GM12864 (cell line): ENCODE measurements at places on chromosomes 7 and 10.

- no peak for DNase-seq
These were observed 171.9 kb downstream of the NSUN6 start for GRCh38 chr10:18479502-18479901.

DNA sequence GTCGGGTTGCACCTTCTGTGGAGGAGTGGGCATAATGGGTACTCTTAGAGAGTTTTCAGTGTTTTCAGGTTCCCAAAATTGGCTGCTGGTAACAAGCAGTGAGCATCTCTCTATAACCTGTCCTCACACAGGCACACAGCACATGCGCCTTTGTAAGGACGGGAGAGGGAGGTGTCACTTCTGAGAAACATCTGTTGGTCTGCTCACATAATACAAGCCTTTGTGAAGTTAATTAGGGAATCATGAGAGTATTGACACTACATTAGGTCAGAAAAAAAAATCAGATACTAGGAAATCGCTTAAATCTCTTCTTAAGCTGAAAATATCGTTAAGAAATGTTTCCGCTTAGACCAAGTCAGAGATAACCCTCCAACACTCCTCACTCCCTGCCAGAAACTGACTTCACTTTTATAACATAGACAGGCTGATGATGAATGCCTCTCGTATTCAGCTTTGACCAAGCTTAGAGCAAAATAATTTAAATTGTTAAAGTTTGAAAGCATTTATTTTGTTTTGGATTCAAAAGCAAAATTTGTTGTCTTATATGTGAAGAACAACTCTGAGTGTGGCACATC lies 769.7 kb downstream of the TNS3 start:
- no peak for DNase-seq

DNA sequence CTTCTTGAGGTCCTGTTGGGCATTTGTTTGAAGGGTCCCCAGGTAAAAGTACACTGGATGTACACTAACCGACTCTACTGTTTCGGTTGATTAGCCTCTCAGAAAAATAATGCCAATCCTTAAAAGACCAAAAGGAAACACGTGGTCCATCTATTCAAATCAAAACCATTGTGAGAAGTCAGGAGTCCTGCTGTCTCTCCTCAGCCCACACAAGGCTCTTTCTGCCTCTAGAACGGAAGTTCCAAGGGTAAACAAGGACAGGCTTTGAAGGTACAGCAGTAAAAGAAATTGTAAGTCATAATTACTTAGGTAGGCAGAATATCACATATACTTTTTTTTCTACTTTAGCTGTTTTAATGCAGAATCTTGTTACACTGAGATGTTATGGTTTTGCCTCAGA lies 71.7 kb upstream of the TPK1 start:
- peak; percentile 13 for DNase-seq

DNA sequence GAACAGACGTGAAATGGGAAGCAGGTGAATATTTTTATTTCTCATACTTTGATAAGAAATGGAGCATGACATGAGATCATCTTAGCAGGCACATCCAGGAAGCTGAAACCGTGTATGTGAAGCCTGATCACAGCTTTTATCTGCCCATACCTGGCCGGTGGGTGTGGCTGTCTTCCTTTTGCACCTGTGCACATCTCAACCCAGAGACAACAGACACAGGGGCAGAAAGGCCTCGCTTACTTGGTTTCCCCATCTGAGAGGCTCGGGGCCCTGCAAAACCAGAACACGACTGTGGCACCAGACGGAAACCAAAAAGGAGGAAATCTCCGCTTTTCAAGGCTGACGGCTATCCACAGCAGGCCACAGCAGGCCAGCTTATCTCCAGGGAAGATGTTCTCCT lies 116.4 kb downstream of the TCERG1L start:
- DNase-seq, result no peak

GRCh38 chr7:7565746-7566650 lies 686 bp upstream of the MIOS start:
- DNase-seq, result no peak

- DNase-seq, result no peak
These were observed 85.1 kb downstream of the KLF6 start for GRCh38 chr10:3699916-3700315.

GRCh38 chr7:53048638-53049037 lies 13.2 kb downstream of the POM121L12 start:
- no peak for DNase-seq

GRCh38 chr10:112779025-112779770 lies 170.8 kb upstream of the TCF7L2 start:
- no peak for DNase-seq

- DNase-seq, result no peak
These were observed 18.8 kb downstream of the KLF6 start for GRCh38 chr10:3766046-3766756.

- DNase-seq, result no peak
These were observed 5.7 kb upstream of the GNAI1 start for GRCh38 chr7:80128918-80129317.

GRCh38 chr10:86064219-86064618 lies 302.4 kb downstream of the GRID1 start:
- DNase-seq, result no peak

- DNase-seq, result no peak
These were observed 13.4 kb upstream of the NT5C3A start for GRCh38 chr7:33075818-33076518.

DNA sequence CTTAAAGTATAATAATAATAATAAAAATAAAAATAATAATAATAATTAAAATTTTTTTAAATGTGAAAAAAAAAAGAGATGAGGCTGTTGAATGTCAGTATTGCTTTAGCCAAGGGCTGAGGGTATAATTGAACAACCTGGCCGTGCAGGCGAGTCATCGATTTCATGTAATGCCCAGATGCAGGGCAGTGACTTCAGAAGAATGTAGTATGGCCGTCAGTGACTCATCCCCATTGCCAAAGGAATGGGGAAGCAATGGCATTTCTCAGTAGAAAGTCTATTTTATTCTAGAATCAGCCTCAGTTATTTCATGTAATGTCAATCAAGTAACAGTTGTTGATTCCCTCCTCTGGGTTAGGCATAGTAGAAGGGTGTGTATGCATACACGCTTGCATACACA lies 516.4 kb downstream of the GLRX3 start:
- DNase-seq, result no peak

DNA sequence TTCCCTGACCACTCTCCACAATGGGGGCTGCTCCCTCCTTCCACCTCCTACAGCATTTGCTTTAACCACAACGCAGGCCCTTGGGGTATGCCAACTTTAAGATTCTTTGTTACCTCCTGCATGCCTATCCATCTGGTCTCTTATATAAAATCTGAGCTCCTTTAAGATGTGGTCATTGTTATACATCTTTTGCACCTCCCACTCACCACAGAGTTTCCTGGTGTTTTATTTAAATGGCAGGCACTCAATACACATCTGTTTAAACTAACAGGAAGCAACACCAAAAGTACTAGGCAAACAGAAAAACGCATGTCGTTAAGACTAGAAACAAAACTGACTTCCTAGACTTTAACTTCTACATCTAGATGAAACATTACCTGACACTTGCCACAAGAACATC lies 36.3 kb downstream of the SLC25A13 start:
- no peak for DNase-seq

- DNase-seq, result no peak
These were observed 24.6 kb upstream of the RHBDD2 start for GRCh38 chr7:75854233-75854632.

DNA sequence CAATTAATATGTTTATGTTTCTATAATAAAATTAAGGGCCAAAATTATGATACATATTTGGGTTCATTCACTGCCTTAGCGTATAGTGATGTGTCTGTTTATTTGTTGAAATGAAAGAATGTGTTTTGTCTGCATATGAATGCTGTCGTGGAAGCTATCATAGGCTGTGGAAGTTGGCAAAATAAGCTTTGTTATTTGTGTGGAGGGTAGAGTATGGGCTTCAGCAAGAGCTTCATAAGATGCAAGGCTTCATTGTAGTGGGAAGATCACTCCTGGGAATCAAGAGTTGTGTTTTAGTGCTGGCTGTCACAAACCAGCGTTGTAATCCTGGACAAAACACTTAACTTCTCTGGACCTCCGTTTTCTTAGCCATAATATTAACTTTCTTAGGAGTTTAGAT lies 2.5 kb downstream of the SLK start:
- DNase-seq, result no peak

DNA sequence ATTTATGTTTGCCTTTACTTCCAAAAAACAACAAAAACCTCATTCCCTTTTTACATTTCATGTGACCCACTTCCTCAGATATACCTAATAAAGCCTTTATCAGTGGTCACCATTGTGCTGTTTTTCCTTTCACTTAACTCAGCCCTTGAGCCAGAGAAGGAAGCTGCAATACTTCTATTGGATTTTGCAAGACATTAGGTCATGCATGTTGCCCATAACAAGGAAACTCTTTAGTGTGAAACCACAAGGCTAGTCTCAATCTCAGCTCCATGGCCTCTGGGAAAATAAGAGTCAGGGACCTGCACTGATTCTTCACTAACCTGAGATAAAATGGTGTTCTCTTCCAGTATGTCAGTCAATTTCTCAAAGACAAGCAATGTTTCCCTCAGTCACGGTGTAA lies 27.8 kb downstream of the STEAP4 start:
- DNase-seq, result no peak

GRCh38 chr7:147999962-148000361 lies 590.6 kb upstream of the C7orf33 start:
- no peak for DNase-seq

- no peak for DNase-seq
These were observed 167.6 kb downstream of the ZNF365 start for GRCh38 chr10:62541811-62542210.
